ENCODE measurements at places on chromosomes 11 and 22. TPM values are rescaled to one million over a fixed set of nuclear protein-coding genes. Genes with fewer than 3 reads are reported as not detected.

DNA sequence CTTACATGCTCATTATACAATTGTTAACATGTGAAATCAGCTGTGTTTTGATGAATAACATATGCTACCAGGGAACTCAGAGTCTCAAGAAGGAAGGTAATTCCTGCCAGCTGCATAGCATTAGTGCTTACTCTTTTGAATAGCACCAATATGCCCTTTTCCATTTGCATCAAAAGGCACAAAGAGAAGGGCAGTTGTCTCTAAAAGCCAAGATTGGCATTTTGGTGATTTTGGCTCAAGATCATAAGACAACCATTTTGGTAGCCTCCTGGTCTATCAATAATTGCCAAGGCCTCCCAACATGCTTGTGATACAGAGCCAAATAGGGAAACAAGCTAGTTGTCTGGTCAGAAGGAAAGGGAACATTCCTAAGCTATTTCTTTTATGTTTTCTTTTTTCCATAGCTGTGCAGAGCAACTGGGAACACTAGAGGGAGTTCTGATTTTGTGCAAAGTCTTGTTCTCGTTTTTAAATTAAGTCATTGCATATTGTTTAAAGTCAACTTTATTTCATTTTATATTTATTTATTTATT is 416.7 kb upstream of the CHORDC1 start:
- no peaks in the 10 kb centered on the region for H3K36me3 ChIP-seq
- DNase-seq = no peak
- no peak overlapping the region for H3K4me3 ChIP-seq
- no peaks in the 10 kb centered on the region for H3K27me3 ChIP-seq
- no peak overlapping the region for H3K27ac ChIP-seq

GRCh38 chr11:134261626-134262488 is 8.5 kb downstream of the ACAD8 start:
- no peak overlapping the region for H3K4me3 ChIP-seq
- peaks cover 59% of the 10 kb centered on the region for H3K36me3 ChIP-seq
- DNase-seq = no peak

DNA sequence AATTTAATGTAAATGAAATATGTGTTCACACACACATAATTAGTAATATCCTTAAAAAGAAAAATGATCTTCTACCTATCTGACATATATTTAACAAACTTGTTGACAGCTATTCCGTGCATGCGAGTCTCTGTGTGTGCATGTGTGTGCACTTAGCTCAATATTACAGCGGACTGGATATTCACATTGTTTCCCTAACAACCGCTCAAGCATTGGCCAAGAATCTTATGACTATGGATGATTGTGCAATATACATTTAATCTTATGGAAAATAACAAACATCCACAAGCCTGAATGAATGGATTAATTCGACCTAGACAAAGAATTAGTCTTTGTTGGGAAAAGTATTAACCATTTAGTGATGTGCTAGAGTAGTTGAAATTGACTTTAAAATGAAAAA is 1078.6 kb downstream of the LRRC4C start:
- no peaks in the 10 kb centered on the region for H3K4me1 ChIP-seq
- H3K4me3 ChIP-seq = no peak overlapping the region
- no peaks in the 10 kb centered on the region for H3K27me3 ChIP-seq

- peaks cover 16% of the 10 kb centered on the region for H3K36me3 ChIP-seq
- H3K4me3 ChIP-seq = no peak overlapping the region
- no peaks in the 10 kb centered on the region for H3K27me3 ChIP-seq
- H3K27ac ChIP-seq = no peak overlapping the region
Observed at GRCh38 chr11:94184362-94184761, 55.7 kb downstream of the PANX1 start.

- H3K27ac ChIP-seq = peak overlapping the region; percentile 73
- H3K27me3 ChIP-seq = no peaks in the 10 kb centered on the region
- peak; percentile 62 for DNase-seq
- no peak overlapping the region for H3K4me3 ChIP-seq
- H3K36me3 ChIP-seq = no peaks in the 10 kb centered on the region
Observed at GRCh38 chr11:2306452-2306823, 4.6 kb downstream of the TSPAN32 start.

Gene CHST1
- 3.4 TPM for total RNA-seq

Gene RFPL3
- total RNA-seq = not detected
